Fibroblast of gingiva (primary cell): ENCODE measurements at places on chromosomes 16 and 17.
A peak's percentile ranks its signal among the peaks of the same experiment; 100 is the strongest.

- DNase-seq: no peak
These were observed 110.2 kb downstream of the C16orf78 start for GRCh38 chr16:49483651-49484450.

DNA sequence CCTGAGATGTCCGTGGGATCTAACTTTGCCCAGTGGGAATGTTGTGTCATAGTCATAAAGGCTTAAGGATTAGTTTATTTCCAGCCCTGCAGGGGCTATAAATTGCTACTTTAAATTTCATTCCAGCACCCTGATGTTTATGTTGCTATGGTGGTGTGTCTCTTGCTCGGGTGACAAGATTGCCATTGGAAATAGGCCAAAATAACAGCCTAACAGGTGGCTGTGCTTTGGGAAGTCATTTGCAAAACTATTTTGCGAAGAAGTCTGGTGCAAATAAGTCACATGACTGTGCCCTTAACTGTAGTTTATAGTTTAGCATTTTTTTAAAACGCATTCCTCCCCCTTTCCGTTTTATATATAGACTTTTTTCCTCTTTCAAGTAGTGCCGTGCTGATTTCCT lies 23.1 kb downstream of the PITPNC1 start:
- no peak for DNase-seq

- DNase-seq: no peak
These were observed 52.5 kb upstream of the ERN1 start for GRCh38 chr17:64182325-64183012.

- DNase-seq: no peak
These were observed 169.3 kb downstream of the RAB11FIP4 start for GRCh38 chr17:31560616-31561235.

- DNase-seq: no peak
These were observed 35.8 kb downstream of the NF1 start for GRCh38 chr17:31130286-31131224.

DNA sequence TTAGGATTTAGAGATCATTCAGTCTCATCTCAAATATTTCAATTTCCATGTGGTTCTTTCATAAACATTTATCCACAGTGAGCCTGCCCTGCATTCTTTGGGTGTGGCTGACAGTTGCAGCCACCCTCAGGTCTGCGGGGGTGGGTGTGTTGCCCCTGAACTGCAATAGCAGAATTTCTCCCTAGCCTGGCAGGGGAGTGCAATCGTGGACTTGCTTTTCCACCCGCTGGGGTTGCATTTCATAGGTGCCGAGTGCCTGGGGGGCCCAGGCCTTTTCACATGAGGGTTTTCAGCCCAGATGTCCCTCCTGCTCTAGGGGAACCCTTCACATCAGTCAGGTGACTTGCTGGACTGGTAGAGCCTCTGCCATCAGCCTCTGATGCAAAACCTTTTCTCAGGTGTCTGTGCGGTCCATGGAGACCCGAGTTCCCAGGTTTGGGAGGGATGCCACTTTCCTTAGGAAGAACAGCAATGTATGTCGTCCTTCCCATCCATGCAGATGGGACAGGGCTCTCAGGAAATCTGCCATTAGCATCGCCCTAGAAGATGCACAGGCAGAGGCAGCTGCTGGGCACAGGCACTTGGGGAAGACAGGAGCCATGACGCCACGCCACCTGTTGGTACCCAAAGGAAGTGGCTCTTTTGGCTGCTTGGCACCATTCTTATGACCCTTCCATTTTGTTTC lies 2.4 kb upstream of the USP36 start:
- DNase-seq: no peak

DNA sequence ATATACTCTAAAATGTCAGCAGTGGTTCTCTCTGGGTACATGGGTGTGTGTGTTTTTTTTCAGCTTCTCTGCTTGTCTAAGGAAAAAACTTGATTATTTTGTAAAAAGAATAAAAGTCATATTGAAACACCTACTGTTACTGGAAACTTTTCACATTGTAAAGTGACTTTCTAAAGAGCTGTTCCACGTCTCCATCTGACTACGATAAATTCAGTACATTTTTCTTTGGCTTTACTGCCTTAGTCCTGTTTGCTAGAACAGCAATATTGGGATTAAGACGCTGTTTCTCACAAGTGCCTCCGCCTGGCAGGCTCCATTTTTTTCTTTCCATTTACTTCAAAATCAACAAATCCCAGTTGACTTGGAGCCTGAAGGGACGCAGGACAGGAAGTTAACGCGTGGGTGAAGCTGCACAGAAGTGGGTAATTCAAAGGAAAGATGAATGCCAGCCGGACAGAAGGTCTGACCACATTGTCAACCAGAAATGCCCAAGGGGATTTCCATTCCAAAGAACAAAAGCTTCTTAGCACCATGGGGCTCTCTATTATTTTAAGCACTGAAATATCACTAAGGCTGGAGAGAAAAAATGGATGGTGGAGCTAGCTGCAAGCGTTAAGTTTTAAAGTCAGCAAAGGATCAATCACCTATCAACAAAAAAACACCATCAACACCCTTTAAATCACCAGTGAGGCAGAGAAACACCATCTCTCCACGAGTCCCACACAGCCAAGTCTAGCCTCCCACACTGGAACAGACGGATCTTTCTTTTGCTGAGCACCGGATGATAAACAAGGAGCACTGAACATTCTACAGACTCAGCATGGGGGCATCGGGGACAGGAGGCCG lies 8.4 kb downstream of the GLOD4 start:
- no peak for DNase-seq

DNA sequence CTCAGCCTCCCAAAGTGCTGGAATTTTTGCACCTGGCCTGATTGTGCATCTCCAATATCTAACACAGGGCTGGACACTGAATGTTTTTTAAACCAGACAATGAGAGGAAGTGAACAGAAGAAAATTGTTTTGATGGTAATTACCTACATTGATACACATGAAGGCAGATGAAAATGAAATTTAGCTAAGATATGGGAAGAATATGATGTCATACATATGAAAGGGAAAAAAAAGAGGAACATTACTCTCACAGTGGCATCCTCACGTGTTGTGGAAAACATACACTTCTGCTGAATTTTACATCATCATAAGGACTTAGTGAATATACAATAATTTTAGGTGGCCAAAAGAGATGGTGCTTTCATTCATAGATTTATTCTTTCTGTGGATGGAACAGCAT lies 111.7 kb downstream of the SYCE1L start:
- no peak for DNase-seq

GRCh38 chr17:14211801-14212200 lies 24.9 kb downstream of the CDRT15 start:
- no peak for DNase-seq

- DNase-seq: no peak
These were observed 20.2 kb upstream of the CPSF4L start for GRCh38 chr17:73281928-73282327.

- no peak for DNase-seq
These were observed 70.2 kb downstream of the ARHGAP44 start for GRCh38 chr17:12859520-12859919.

DNA sequence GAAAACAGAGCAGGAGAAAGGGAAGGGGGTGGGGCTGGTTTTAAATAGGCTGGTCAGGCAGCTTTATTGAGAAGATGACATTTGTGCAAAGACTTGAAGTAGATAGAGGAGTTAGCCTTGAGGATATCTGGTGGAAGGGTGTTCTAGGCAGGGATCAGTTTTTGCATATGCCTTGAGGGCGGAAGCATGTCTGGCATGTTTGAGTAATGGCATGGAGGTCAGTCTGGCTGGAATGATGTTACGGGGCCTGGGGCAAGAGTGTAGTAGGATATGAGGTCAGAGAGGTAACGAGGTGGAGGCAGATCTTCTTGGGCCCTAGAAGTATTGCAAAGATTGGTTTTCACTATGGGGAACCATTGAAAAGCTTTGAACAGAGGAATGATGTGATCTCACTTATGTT lies 4.8 kb downstream of the RABEP1 start:
- DNase-seq: no peak

DNA sequence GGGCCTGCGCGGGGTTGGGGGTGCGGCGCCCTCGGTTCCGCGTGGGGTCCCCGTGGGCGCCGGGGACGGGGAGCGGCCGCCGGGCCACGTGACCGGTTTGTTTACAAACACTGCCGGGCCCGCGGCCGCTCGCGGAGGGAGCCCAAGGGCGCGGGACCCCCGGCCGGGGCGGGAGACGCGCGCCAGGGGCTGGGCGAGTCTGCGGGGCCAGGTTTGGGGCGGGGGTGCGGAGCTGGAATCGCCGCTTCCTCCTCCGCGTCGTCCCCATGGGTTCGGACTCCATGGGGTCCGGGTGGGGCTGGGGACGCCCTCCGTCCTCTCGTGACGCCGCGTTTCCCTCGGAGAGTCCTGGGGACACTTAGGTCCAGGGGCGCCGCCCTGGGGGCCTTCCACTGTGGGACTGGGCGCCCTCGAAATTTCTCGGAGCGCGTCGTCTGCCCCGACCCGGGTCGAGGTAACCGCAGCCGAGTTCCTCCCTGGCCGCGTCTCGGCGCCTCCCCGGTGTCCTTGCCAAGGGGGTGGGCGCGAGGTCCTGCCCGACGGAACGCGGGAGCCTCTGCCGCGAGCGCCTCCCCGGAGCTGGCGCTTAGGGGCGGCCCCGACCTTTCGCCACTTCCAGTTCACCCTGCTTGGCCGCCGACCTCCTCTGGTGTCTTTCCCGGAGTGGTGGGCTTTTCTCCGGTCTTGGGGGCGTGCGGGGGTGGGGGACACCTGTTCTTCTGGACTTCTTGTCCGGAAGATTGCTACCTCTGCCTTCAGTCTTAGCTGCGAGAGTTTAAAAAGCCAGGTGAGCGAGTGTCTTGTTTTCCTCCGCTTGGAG lies 684 bp downstream of the YPEL2 start:
- peak; percentile 23 for DNase-seq

DNA sequence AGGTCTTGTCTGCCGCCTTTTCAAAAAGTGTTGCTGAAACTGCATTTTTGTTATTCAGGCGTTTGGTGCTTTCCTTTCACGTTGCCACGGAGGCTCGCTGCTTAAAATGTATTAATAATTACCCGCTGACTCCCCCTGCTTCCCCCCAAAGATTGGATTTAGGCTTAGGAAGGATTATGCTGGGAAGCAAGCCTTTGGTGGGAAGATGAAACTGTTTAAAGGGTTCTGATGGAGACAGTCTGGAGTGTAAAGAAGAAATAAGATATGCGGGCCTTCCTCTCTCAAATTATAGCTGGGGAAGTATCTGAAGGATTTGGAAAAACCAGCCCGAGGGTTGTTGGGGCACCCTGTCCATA lies 1.1 kb downstream of the KSR1 start:
- DNase-seq: no peak
